ENCODE measurements at places on chromosomes 1 and 21.

- no peak for DNase-seq
Measured at GRCh38 chr1:217393896-217394295, 237.0 kb downstream of the GPATCH2 start.

GRCh38 chr21:28789523-28789922 is 203.2 kb downstream of the LTN1 start:
- no peak for DNase-seq

DNA sequence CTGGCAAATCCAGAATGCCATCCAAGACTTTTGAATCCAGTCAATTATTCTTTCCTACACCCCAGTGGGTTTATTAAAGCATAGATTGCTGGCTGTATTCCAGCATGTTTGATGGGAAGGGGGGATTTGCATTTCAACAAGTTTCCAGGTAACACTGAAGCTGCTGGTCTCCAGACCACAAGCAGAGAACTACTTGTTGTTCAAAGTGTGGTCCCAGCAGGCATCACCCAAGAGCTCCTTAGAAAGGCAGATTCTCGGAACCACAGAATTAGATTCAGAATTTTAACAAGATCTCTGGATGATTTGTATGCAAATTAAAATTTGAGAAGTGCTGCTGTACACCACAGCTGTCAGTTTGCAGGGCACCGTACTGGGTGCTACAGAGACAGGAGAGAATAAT is 216.3 kb upstream of the FAM78B start:
- no peak for DNase-seq

GRCh38 chr1:157115851-157116736 is 16.5 kb upstream of the ETV3L start:
- DNase-seq: no peak

GRCh38 chr21:34157521-34157920 is 84.1 kb downstream of the MRPS6 start:
- DNase-seq: no peak

DNA sequence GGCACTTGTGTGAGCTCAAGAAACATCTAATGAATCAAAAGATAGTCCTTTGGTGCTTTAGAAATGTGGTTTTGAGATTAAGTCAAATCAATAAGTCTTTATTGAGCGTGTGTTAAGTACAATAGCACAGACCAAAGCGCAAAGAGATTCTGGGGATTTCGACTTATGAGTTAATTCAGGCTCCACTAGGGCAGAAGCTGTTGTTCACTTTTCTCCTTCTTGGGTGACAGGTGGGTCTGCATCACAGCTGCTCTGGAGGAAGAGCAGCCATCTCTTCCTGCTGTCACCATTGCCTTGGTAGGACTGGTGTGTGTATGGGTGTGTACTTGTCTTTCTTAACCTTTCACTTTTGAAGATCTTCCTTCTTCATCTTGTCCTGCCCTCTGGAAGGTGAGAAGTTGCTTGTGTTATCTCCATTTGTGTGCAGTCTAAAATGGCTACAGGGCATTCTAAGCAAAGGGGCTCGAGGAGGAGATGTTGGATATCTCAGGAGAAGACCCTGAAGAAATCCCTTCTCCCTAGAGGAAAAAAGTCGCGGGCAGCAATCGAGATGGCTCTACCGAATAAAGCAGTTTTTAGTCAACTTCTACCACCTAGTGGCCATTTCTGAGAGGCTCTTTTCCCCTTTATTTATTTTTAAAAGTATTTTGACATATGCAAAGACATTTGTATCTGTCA is 22.9 kb upstream of the DISC1 start:
- peak; percentile 63 for DNase-seq

DNA sequence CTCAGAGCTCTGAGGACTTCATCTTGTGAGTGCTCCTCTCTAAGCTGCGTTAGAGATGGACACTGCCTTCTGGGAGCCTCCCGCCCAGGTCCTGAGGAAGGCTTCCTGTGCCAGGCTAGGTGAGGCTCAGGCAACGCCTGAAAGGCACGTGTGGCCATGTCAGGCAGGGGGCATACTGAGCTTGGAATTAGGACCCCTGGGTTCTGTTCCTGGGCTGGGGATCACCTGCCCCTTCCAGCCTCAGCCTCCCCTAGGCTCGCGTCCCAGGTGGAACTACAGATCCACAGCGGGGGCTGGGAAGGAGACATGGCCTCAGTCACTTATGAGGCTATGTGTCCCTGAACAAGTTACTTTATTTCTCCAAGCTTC is 10.0 kb upstream of the ASCL5 start:
- no peak for DNase-seq

- peak; percentile 91 for DNase-seq
Measured at GRCh38 chr1:85550784-85551516, 29.6 kb upstream of the CCN1 start.

- no peak for DNase-seq
Measured at GRCh38 chr1:151210830-151211229, 12.5 kb downstream of the PIP5K1A start.

DNA sequence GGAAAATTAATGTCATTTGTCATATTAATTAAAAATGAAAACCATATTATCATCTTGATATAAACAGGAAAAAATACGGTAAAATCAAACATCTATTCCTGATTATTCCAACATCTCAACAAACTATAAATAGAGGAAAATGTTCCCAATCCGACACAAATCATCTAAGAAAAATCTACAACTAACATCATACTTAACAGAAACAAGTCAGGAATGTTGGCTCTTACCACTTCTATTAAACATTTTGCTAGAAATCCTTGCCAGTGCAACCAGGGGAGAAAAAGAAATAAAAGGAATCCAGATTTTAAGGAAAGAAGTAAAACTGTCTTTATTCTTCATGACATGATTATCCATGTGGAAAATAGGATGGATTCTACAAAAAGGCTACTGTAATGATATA is 77.0 kb upstream of the IRF2BP2 start:
- no peak for DNase-seq

- no peak for DNase-seq
Measured at GRCh38 chr1:22096036-22096435, 43.5 kb downstream of the CDC42 start.

DNA sequence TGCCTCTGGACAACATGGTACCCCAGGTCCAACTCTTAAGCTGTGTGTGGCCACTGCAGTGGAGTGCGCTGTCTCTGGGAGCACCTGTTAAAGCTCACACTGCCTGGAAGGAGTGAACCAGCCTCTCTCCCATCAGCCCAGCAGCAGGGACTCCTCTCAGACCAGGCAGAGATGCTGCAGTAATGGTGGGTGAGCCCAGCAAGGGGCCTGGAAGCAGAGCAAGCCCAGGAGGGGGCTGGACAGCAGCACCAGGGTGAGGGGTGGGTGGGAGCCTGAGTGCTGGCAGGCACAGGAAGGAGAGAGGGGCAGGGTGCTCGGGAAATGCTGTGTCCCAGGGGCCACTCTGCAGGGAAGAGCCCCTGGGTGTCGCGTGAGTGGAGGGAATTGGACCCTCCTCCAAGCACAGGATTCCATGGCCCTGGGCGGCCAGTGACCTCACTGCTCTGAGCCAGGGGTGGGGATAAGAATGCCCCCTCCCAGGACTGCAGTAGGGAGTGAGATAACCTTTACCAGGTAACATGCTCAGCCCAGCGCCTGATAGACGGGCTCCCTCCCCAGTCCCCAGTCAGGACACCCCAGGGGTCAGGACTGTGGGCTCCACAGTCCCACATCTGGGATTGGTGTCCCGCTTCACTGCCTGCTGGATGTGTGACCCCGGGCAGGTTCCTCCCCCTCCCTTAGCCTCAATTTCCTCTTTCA is 313.1 kb downstream of the MATN1 start:
- no peak for DNase-seq

- DNase-seq: no peak
Measured at GRCh38 chr1:39960431-39960958, 5.5 kb downstream of the MFSD2A start.

DNA sequence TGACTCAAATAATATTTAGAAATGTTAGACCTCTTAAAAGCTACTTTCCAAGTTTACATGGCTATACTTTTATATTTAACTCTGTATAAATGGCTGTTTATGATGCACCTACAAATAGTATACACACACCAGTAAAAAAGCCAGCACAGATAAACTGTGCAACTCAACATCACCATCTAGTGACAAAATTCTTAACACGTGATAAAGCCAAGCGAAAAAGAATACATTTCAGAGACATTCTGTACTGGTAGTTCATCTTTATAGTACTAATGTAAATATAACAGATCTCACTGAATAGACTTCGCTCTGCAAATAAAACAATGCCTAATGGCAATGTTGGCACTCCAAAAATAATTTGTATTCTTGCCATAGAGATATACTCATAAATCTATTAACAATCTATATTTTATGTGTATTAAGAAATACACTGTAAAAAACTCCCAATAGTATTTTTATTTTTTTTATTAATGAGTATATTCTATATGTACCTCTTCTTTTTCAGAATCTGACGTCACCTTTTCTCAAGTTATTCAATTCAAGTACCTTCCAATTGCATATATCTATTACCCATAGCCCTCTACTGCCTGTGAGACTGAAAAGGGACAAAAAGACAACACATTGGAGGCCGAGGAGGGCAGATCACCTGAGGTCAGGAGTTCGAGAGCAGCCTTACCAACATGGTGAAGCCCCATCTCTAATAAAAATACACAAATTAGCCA is 100.2 kb downstream of the DPYD start:
- peak; percentile 25 for DNase-seq

- DNase-seq: peak; percentile 76
Measured at GRCh38 chr1:234611225-234611846, 1.4 kb upstream of the IRF2BP2 start.

GRCh38 chr1:86951430-86951829 is 37.0 kb downstream of the HS2ST1 start:
- DNase-seq: no peak

- no peak for DNase-seq
Measured at GRCh38 chr1:154403261-154403943, 1.7 kb upstream of the IL6R start.

DNA sequence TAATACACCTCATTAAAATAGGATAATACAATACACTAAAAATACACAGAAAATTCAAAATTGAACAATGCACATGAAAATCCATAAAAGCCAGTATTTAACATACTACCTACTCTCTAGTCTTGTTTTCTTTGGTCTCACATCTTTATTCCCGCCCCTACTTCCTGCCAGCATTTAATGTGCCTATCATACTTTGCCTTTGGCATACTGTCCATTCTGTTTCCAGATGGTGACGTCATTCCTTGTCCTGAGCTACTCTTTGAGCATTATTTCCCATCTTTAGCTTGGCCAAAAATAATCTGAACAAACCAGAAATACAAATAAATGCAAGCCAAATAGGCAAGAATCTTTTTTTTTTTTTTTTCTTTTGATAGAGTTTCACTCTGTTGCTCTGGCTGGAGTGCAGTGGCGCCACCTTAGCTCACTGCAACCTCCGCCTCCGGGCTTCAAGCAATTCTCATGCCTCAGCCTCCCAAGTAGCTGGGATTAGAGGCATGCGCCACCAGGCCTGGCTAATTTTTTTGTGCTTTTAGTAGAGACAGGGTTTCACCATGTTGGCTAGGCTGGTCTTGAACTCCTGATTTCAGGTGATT is 4.4 kb downstream of the HFM1 start:
- DNase-seq: no peak

DNA sequence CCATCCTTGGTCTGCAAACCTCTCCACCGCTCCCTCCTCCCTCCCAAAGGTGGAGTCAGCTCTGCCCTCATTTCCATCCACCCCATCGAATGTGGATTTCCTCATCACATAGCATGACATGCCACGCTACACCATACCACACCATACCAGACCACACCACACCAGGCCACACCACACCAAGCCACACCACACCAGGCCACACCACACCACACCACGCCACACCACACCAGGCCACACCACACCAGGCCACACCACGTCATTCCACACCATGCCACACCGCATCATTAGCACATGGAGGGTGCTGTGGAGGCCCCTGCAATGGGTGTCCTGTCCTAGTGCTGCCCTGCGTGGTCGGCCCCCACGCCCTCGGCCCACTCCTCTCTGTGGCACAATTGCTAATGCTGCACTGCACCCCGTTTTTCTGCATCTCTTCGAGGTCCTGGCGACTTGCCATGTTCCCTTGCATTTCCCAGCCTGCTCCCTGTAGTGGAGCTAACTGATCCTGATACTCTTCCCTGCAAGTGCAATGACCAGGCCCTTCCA is 11.3 kb downstream of the DFFB start:
- no peak for DNase-seq

- no peak for DNase-seq
Measured at GRCh38 chr1:62625415-62625814, 28.1 kb downstream of the ANGPTL3 start.
